Jurkat, Clone E6-1 (cell line): ENCODE measurements at places on chromosomes 16 and 17.

GRCh38 chr16:4361033-4361943, 10.2 kb upstream of the PAM16 start:
- DNase-seq: no peak

GRCh38 chr17:82599674-82600661, 48.3 kb downstream of the WDR45B start:
- no peak for DNase-seq

GRCh38 chr16:81515281-81515680, 70.7 kb downstream of the CMIP start:
- DNase-seq: no peak

GRCh38 chr16:28882551-28883160, 4.4 kb downstream of the ATP2A1 start:
- DNase-seq: no peak

DNA sequence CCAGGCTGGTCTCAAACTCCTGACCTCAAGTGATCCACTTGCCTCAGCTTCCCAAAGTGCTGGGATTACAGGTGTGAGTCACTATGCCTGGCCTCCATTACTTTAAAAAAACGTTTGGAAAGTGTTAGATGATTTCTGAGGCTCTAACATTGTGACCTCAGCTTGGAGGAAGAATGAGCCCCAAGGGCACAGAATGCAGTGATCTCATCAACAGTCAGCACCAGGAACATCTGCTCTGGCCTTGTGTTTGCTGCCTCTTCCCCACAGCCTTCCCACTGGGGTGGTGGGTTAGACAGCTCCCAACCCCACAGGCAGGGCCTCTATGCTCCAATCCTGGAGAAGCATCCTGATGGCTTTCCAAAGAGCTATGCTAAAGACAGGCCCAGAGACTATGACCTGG, 37.7 kb upstream of the SREBF1 start:
- no peak for DNase-seq

GRCh38 chr16:75733305-75734211, 7.3 kb upstream of the CPHXL start:
- DNase-seq: no peak

DNA sequence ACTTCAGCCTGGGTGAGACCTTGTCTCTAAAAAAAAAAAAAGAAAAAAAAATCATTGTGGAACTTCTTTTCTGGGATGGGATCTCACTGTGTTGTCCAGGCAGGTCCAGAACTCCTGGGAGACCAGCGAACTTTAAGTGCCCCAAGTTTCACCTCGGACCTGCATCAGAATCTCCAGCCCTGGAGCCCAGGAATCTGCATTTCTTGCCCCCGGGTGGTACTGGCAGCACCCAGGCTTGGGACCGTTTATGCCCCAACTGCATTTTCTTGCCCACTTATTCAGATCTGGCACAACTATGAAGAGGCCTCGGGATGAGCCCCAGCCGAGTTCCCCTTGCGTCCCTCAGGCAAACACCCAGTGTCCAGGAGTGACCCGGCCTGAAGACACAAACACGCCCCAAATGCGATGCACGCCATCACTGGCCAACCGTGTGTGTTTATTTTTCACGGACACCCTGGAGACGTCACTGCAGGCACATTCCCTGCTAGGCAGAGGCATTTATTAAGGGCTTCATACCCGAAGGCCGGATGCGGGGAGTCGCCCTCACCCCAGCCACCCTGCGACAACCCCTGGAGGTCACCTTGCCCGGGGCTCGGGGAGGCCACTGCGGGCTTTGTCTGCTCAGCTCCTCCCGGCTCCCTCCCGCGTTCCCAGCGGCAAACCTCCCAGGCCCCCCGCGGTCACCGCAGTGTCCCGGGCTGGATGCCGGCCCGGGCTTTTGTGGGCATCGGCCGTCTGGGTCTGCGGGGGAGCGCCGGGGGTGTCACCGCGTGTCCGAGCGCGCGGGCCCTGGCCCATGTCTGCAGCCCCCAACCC, 684 bp upstream of the SPIRE2 start:
- DNase-seq: no peak

DNA sequence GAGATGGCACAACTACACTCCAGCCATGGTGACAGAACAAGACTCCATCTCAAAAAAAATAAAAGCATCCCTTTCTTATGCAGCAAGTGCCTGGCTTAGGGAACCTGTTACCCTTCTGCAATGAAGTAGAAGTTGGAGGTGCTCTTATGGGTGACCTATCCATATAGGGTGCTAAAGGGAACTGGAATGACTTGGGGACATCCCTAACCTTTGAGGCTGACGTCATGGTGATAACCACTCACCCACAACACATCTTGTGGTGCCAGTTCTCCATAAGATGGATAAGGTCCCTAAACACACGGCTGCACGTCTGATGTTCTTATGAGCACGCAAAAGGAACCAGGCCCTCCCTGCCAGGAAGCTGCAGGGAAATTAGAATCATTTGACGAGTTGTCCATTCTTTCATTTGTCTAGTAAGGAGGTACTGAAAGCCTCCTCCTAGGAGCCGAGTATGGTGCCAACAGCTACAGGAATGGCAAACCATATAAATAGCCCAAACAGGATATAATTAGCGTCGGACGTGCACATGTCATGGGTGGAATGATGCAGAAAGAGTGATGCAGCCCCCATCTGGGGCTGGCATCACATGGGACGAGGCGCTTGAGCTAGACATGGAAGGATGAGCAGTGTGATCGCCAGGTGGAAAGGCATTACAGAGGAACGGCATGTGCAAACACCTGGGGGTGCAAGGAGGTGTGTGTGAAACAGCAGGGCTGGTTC, 52.5 kb downstream of the ARHGAP27 start:
- DNase-seq: no peak

DNA sequence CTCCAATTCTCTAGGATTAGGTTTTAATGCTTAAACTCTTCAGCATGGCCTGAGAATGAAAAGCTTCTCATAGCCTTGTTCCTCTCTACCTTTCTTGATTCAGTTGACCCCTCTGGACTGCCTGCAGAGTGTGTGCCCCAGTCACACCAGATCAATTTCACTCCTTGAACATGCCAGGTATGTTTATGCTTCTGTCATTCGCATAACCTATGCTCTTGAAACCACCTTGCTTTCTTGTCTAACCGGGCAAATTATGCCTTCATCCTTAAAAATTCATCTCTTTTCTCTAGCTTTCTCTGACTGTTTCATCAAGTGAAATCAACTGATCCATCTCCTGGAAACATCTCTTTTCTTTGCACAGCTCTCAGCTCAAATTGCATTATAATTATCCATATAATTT, 42.3 kb downstream of the CDH11 start:
- no peak for DNase-seq

DNA sequence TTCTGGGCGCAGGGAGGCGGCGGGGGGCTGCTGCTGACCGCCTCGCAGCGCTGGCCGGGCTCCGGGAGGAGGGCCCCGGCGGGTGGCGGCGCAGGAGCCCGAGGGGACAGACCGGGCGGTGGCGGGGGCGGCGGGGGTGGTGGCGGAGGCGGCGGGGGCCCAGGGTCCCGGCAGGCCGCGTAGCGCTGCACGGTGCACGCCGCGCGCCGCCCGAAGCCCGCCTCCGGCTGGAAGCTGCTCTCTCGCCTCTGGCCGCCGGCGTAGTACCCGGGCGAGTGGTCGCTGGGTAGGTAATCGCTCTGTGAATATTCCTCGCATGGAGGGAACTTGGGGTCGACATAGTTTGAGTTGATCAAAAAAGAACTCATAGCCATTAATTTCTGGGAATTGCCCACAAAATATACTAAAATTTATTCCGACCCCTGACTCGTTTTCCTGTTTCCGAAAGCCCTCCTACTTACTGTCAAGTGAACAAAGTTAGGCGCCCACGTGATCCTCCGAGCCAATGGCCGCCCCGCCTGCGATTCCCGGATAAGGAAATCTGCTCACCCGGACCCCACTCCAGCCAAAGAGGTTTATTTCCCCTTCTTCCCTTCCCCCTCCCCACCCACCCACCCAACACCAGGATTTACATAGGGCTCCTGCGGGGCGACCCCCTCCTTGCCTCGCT, at the start of gene HOXB4:
Gene HOXB4 (minus strand): TSS at position 405 of the 670 bp plus-strand sequence. CDS start 31 bp downstream, at position 374.
- peak; percentile 73 for DNase-seq
